Prostate gland (tissue), 2 donors: ENCODE measurements at places on chromosomes 11 and 22. TPM values are rescaled to one million over a fixed set of nuclear protein-coding genes. Genes with fewer than 3 reads are reported as not detected.

The SCUBE1 gene
- total RNA-seq = 0.68 TPM

- no peaks in the 10 kb centered on the region for H3K36me3 ChIP-seq
- DNase-seq = no peak
- no peaks in the 10 kb centered on the region for H3K4me1 ChIP-seq
- no peak overlapping the region for H3K4me3 ChIP-seq
Observed at GRCh38 chr11:76086743-76087635, 119.3 kb downstream of the WNT11 start.

The BMAL1 gene
- total RNA-seq = 38.1 TPM

- no peaks in the 10 kb centered on the region for H3K4me1 ChIP-seq
- H3K27me3 ChIP-seq = no peaks in the 10 kb centered on the region
- no peaks in the 10 kb centered on the region for H3K36me3 ChIP-seq
- DNase-seq = no peak
Observed at GRCh38 chr11:72189455-72190250, 2.3 kb upstream of the FOLR1 start.

DNA sequence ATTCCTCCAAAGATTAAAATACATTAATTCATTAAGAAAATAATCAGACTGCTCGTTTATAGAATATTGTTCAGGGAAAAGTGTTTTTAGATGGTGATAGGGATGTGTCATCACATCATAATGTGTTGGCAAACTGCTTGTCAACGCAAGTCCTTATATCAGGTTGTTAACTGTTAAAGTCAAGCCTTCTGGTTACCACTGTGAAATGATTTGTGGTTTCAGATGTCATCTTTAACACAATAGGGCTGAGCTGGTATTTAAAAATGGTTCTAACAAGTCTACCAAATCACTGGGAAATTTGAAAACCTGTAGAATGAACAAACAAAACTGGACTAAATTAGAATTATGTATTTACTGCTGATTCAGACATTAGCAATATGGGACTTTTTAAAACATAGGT lies 2.4 kb upstream of the MMP13 start:
- H3K4me3 ChIP-seq = no peak overlapping the region
- no peaks in the 10 kb centered on the region for H3K4me1 ChIP-seq
- DNase-seq = no peak
- H3K36me3 ChIP-seq = no peaks in the 10 kb centered on the region
- no peaks in the 10 kb centered on the region for H3K27me3 ChIP-seq
- H3K27ac ChIP-seq = no peak overlapping the region

- H3K27ac ChIP-seq = no peak overlapping the region
- H3K27me3 ChIP-seq = no peaks in the 10 kb centered on the region
- H3K4me3 ChIP-seq = no peak overlapping the region
- DNase-seq = no peak
- no peaks in the 10 kb centered on the region for H3K36me3 ChIP-seq
- H3K4me1 ChIP-seq = no peaks in the 10 kb centered on the region
Observed at GRCh38 chr11:32817181-32817851, 12.4 kb upstream of the PRRG4 start.

DNA sequence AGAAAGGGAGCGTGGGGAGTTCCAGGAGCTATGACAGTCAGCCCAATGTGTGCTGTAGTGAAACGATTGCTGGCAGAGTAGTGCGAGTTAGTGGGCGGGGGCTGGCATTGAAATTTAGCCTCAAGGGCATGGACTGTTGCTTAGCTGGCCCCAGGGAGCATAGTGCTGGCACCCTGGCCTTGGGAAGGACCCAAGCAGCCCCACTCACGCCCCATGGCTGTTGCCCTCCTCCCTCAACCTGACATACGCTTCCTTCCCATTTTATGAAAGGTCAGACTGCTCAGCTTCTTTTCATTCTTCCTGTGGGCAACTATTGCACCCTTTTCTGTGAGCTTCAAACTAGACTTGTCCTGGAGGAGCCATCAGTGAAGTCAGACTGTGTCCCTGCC lies 52.0 kb upstream of the SUSD2 start:
- no peaks in the 10 kb centered on the region for H3K27me3 ChIP-seq
- H3K27ac ChIP-seq = no peak overlapping the region
- H3K4me1 ChIP-seq = no peaks in the 10 kb centered on the region
- no peak overlapping the region for H3K4me3 ChIP-seq
- no peak for DNase-seq
- no peaks in the 10 kb centered on the region for H3K36me3 ChIP-seq

The CHID1 gene
- total RNA-seq = 145 TPM

The HTR3B gene
- total RNA-seq = not detected

The TMEM191C gene
- 6.0 TPM for total RNA-seq

DNA sequence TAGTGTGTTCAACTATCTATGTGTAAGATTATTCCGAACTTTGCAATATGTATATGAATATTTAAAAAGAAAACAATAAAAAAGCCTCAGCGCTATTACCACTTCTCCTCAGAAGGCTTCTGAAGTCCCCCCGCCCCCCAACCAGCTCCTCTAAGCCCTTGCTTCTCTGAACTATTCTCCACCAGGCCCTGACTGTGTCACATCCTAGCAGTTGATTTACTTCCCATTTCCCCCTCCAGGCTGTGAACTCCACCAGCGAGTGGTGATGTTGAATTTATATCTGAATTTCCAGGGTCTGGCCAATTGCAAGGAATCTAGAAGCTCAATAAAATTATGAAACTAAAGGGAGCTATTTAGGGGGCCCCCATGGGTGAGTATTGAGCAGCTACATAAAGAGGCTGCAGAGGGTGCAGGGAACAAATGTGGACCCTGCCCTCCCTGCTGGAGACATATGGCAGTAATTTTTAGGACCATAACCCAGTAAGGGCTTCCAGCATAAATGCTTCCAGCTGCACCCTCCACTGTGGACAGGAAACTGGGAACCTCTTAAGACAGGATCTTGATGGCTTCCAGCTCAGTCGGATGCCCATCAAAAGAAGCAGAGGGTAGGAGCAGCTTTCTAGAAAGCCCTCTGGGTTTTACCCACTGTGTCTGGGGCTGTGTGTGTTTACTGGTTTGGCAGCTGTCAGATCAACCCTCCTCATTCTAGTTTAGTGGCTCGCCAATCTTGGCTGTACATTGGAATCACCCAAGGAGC lies 81.4 kb downstream of the TIMP3 start:
- H3K36me3 ChIP-seq = no peaks in the 10 kb centered on the region
- H3K4me1 ChIP-seq = no peaks in the 10 kb centered on the region
- no peak overlapping the region for H3K27ac ChIP-seq
- no peaks in the 10 kb centered on the region for H3K27me3 ChIP-seq

DNA sequence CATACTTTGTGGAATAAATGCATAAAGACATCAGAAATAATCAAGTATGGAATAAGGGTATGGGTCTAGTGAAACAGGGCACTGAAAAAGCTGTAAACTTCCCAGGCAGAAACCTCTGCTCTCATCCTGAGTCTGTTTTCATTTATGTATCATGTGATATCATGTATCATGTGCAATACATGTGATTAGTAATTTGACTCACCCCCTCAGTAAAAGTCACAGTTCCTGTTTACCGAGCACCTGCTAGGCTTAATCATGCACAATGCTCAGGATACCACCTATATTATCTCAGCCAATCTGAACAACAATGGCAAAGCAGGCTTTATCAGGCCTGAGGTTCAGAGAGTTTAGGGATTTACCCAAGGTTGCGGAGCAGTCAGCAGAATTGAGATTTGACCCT lies 250.6 kb upstream of the TENM4 start:
- no peak for DNase-seq
- H3K36me3 ChIP-seq = no peaks in the 10 kb centered on the region
- no peaks in the 10 kb centered on the region for H3K4me1 ChIP-seq
- no peak overlapping the region for H3K4me3 ChIP-seq
